ENCODE measurements at places on chromosomes 12 and 14.

DNA sequence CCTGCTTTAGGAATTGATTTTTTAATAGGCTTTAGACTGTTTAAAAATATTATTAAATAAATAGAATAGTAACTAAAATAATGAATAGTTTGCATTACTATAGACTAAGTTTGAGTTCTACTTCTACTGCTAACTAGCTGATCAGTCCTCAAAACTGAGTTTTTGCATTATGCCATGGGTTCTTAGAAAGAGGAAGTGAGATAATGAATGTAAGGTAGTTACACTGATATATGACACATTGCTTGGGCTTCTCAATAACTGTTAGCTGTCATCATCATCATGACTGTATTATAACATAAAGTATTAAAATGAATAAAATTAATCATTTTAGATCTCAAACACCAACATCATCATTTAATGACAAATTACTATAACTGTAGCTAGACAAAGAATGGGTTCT is 949.7 kb downstream of the TRHDE start:
- DNase-seq: no peak

- DNase-seq: no peak
These were observed 92.4 kb downstream of the PHLDA1 start for GRCh38 chr12:75939016-75939642.

GRCh38 chr14:50954811-50955372 is 10.6 kb upstream of the PYGL start:
- DNase-seq: no peak

GRCh38 chr14:95696741-95697140 is 10.5 kb downstream of the TCL1B start:
- no peak for DNase-seq

- DNase-seq: no peak
These were observed 2.0 kb upstream of the CPNE8 start for GRCh38 chr12:38907201-38907923.

DNA sequence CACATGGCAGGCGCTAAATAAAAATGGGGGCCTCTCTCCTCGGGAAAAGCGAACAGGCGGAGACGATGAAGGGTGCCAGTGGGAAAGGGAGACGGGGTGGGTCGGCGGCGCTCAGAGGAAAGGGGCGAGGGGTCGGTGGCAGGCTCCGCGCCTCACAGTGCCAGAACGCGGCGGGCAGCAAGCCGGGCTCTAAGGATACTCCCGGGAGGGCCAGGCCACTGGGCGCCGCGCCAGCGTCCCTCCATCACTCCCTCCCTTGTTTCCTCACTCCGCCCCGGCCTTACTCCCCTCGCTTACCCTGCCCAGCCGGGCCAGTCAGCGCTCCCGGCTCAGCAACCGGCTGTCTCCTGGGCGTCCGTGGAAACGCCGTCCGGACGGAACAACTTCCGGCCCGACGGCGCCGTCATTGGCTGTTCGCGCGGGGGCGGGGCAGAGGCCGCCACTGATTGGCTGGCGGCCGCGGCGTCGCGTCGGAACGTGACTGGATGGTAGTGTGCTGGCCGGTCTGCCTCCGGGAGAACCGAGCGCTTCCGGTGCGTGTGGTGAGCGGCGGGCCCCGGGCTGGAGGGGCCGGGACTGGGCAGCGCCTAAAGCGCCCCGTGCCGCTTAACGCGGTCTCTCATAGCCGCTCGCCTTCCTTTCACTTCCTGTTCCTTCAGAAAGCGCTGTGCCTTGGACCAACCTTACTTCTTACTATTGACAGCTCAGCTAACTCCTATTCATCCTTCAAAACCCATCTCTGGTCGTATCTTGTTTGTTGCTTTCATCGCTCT is 53.0 kb downstream of the SLC25A47 start:
- peak; percentile 93 for DNase-seq

GRCh38 chr12:50257236-50258166 is 25.8 kb downstream of the LIMA1 start:
- no peak for DNase-seq

- DNase-seq: no peak
These were observed 2.1 kb upstream of the SLC11A2 start for GRCh38 chr12:51028126-51028812.

GRCh38 chr12:9869307-9870161 is at the start of gene CLEC2B:
Gene CLEC2B, minus strand, starts transcription at chr12:9869354.
- DNase-seq: peak; percentile 25

GRCh38 chr14:52299692-52300278 is 14.3 kb upstream of the PTGER2 start:
- DNase-seq: no peak

DNA sequence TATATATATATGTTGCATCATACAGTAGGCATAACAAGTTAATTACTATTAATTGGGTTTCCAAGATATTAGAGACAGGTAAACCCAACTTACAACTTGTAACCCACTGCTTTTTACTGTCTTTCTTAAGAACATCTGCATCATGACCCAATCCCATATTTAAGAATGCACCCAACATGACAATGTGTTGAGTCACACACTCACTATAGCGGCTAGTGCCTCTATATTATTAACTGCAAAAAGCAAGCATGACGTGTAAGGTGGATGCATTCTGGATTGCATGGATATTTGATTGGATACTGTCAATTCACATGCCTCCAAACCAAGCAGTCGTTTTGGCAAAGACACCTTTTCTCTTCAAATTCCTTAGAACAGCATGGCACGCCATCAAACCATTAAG is 68.2 kb downstream of the KSR2 start:
- no peak for DNase-seq

DNA sequence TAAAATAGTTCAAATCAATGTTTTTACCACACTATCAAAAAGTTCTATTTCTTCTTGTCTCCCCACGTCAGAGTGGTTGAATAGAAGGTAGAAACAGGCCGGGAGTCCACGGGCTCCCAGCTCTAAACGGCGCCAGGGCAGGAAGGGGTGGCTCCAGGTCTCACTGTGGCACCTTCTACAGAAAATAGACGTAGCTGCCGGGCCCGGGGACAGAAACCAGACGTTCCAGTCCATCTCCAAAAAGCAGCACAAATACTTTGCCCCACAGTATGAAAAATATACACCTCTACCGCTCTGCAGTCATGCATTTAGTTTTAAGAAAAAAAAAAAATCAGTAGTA is 30.9 kb downstream of the CCNK start:
- DNase-seq: no peak

DNA sequence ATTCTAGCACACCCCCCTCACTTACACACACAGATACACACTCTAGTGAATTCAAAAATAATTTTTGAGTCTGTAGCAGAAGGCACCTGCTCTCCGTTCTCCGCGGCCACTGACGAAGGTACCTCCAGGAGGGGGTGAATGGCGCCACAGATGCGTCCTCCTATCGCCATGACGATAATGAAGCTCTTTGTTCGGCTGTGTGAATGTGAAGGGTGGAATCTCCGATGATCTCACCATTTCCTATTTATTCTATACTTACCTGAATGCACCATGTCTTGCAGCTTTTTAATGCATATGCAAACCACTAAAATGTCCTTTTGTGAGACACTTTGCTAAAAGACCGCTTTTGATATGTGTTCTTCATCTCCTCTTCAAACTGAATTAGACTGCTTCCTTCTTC is 162.7 kb downstream of the EGLN3 start:
- DNase-seq: no peak

DNA sequence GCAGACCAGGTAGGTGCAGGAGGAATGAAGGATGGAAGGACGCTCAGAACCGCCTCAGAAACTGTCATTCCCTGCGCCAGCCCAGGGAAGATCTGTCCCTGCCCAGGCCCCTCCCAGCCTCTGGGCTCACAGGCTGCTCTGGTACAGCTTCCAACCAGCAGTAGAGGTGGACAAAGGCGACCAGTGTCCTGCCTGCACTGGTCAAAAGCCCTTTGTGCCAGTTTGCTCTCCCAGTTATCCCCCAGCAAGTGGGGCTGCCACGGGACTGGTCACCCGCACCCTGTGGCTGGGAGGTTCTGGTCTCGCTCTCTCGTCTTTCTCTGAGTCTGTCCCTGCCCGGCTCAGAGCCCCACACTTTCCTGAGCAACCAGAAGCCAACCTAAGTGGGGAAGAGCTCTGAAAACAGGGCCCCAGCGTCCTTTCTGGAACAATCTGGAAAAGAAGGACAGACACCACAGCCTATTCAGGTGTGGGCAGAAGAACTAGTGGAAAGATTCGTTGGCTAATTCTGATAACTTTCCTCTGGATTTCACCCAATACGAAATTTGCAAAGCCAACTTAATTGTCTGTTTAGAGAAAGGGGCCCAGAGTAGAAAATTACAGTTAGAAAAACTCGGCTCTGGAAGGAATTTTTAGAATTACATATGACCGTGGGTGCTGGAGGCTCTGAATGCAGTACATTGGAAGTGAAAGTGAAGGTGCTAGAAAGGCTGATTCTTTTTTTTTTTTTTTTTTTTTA is 21.7 kb downstream of the SNRNP35 start:
- no peak for DNase-seq

GRCh38 chr14:20684662-20685456 is 499 bp downstream of the RNASE4 start:
- no peak for DNase-seq

DNA sequence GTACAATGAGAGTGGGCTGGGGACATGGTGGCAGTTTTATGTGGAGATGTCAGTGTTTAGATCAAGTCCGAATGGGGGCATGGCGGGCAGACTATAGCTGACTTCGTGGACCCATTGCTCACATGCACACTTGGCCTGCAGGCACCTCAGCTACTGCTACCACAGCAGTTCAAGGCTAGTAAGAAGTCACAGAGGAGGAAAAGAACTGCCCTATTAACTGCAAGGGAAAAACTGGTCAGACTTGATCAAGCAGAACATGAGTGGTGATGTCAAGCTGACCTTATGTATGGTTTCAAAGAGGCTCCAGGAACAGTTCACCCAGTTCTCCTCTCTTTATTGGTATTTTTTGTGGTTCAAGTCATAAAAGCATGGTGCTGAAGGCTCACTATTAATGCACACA is 30.2 kb upstream of the FRS2 start:
- DNase-seq: no peak

GRCh38 chr14:103697603-103698379 is 17.5 kb downstream of the XRCC3 start:
- DNase-seq: no peak

- peak; percentile 44 for DNase-seq
These were observed 47.4 kb upstream of the SRSF5 start for GRCh38 chr14:69719501-69719951.

DNA sequence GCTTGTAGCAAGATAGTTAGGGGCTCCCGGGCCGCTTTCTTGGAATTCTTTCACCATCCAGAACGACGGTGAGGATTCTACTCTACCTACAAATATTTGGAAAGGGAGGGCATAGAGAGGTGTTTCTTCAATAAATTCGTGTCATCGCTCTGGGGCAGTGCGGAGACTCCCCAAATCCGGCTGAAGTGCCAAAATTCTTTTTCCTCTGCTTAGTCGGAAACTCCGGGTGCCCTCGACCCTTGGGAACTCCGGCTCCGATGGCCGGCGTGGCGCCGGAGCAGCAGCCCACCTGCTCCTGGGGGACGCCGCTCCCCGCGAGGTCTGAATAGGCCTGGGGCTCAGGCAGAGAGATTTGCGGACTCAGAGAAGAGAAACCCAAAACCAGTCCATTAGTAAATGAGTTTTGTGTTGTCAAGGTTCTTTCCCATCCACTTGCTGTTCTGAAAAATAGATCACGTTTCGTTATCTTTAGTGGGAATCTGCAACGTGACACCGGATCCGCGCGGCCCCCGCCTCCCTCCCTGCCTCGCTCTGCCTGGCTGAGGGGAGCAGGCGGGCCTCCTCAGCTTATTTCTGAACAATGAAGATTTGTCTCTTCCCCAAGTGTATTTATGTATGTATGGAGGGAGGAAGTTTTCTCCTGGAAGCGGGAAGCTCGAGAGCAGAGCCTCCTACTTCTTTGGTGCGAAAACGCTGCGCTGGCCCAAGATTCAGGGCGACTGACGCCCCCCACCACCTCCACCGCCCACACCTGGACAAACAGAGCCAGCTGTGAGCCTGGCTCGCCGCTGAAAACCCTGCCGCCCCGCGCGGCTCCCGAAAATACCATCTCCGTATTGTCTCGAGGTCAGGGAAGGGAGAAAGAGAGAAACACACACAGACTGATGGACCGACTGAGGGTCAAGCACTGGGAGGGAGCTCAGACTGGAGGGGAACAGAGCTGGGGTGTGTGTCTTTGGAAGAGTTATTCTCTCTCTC is 3.7 kb upstream of the SIX1 start:
- DNase-seq: peak; percentile 80

DNA sequence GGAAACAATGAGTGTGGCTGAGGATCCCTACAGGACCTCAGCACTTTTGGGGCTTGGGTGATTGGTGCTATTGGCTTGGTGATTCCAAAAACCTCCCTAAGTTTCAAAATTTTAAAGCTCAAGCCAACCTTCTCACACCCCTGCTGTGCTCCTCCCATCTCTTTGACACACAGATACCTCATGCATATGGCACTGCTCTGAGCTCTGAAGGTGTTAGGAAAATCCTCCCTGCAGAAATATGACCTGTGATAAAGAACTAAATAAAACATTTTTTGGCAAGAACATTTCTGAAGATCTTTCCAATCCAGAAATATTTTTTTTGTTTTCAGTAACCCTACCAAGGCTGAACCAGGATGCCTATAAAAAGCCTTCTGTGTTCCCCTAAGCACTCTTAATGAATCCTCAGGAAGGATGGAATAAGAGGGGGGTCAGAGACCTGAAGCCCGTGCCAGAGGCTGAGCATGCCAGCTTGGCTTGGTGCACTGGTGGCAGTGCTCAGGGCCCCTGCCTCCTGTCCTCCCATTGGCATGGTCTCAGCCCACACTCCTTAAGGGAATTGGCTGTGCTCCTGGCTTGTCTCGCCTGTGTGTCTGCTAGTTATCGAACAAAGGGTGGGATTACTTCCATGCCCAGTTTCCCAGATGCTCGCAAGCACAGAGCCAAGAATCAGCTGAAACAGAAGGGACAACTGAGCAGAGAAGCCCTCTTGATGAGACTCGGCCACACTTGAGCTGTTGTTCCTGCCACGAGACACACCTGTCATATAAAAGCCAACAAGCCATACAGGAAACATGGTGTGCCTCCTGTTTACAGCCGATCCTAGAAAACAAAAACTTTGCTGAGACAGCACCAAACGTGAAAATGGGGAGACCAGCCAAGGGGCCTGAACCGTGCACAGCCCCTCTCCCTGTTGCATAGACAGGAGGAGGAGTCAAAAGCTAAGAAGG is 132.7 kb upstream of the EEA1 start:
- DNase-seq: no peak

DNA sequence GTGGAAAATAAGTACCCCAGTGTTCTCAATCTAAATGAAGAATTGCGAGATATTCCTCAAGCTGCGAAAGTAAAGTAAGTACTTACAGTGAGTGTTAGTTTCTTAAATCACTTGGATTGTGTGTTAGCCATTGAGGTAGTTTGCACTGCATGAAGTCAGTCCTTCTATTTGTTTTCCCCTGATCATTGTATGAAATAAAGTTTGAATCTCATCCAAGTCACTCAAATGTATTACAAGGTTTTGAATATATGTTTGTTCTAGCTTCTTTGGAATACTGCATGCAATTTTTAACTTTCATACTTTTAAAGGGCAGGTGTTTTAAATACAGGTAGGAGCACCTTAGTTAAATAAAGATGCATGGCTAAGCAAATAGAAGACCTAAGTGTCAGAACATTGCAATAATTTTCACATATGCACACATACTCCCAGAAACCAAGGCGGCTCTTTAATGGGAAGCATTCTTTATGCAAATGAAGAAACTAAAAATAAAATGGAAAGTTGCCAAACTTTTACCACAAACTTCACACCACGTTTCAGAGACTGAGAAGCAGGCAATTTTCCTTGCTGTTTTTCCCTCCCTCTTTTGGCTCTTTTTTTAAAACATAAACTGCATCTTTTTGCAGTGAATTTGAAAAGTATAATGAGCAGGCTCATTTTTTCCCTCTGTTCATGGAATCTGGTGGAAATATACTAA is 105.6 kb downstream of the GPR135 start:
- DNase-seq: no peak

GRCh38 chr12:122072031-122072970 is 6.3 kb upstream of the MLXIP start:
- DNase-seq: peak; percentile 61

Measured in right kidney (tissue), 9 donors.